Cardiac atrium fibroblast (primary cell): ENCODE measurements at places on chromosomes 6 and 20. TPM values are rescaled to one million over a fixed set of nuclear protein-coding genes. Genes with fewer than 3 reads are reported as not detected.

The POLR1C gene
- total RNA-seq, result 10.7 and 25.4 TPM in 2 replicates

The NMBR gene
- total RNA-seq, result not detected in 2 replicates

The HLA-DRA gene
- total RNA-seq, result 0.16 TPM in 1 of 2 replicates, not detected in the other

The TMC2 gene
- total RNA-seq, result not detected in 2 replicates

The CPNE5 gene
- total RNA-seq, result under 0.01 and 1.1 TPM in 2 replicates

The ADAM33 gene
- total RNA-seq, result 8.4 and 11.2 TPM in 2 replicates

The MUC21 gene
- total RNA-seq, result not detected in 2 replicates

The BPIFB1 gene
- total RNA-seq, result not detected in 2 replicates

The TBC1D20 gene
- total RNA-seq, result 32.7 and 46.8 TPM in 2 replicates

The THBS2 gene
- 586 and 600 TPM in 2 replicates for total RNA-seq

The PRSS16 gene
- not detected in 2 replicates for total RNA-seq

The MYO6 gene
- 5.1 and 9.2 TPM in 2 replicates for total RNA-seq

The EPB41L2 gene
- 82.0 and 98.0 TPM in 2 replicates for total RNA-seq

The MEI4 gene
- not detected in 2 replicates for total RNA-seq

The FOXQ1 gene
- total RNA-seq, result not detected in 2 replicates
